ENCODE measurements at places on chromosomes 7 and 10.

GRCh38 chr7:45574416-45574668, 174 bp downstream of the ADCY1 start:
- DNase-seq: no peak

DNA sequence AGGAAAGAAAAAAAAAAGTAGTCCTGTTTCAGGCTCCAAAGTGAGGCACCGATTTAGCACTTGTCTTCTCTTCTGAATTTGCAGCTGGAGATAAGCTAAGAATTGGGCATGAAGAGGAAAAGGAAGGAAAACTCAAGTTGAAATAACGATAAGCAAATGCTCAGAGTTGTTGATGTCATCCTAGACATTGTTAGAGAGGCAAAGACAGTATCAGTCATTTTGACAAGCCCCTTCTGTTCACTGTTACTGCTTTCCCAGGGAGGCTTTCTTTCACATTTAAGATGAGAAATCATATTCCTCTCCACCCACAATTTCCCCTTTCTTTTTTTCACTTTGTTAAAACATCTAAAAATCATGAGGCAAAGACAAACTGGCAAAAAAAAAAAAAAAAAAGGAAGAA, 41.8 kb downstream of the SORCS1 start:
- no peak for DNase-seq

GRCh38 chr7:94350734-94351133, 44.0 kb upstream of the COL1A2 start:
- no peak for DNase-seq

- DNase-seq: peak; percentile 61
Observed at GRCh38 chr10:33817605-33818004, 483.1 kb upstream of the NRP1 start.

DNA sequence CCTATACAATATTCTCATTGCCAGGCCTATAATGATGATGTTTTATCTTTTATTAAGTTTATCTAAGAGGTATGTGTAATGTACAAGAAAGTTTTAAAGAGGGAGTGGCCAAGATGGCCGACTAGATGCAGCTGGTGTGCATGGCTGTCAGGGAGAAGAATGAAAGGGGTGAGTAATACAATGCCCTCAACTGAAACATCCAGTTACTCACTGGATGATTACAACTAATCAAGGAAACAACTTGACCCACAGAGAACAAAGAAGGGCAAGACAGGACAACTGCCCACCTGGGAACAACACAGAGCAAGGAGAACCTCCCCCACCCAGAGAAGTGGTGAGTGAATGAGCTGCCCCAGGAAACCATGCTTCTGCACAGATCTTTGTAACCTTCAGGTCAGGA, 880.0 kb upstream of the LRRTM3 start:
- no peak for DNase-seq

- no peak for DNase-seq
Observed at GRCh38 chr7:118169146-118169545, 14.8 kb upstream of the LSM8 start.

GRCh38 chr7:149883452-149883861, 9.7 kb downstream of the ATP6V0E2 start:
- peak; percentile 79 for DNase-seq

GRCh38 chr10:32317795-32318357, 29.1 kb downstream of the EPC1 start:
- DNase-seq: no peak

GRCh38 chr7:30684351-30684750, 2.1 kb upstream of the CRHR2 start:
- DNase-seq: no peak

DNA sequence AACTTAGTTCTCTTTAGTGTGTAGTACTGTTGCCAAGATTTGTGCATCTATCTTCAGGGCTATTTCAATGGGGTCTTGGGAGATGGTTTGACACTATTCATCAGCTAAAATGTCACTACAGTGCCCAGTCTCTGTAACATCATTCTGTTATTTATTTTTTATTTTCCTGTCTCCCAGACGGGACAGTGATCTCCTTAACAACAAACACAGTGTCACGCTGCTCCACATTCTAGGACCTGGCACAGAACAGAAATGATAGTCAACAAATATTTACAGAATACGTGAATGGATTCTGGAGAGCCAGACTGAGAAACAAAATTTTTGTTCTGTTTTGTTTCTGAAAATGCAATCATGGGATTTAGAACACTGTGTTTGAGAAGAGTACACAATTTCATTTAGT, 937.7 kb upstream of the LRRN3 start:
- DNase-seq: no peak

DNA sequence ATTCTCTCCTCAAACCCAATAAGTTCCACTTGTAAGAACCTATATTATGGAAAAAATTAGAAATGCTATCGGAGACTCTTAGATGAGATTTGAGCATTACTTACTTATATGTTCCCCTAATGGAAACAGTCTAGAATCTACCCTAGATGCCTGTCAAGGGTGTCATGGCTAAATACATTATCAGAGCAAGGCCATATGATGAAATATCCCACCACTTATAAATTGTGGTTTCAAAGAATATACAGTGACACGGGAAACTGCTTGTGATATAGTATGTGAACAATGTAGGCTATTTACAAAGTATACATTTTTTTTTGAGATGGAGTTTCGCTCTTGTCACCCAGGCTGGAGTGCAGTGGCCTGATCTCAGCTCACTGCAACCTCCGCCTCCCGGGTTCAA, 46.3 kb upstream of the CTBP2 start:
- DNase-seq: no peak

GRCh38 chr7:46352004-46352954, 431.2 kb upstream of the IGFBP3 start:
- DNase-seq: peak; percentile 27

- no peak for DNase-seq
Observed at GRCh38 chr7:91446819-91447218, 182.6 kb downstream of the FZD1 start.

GRCh38 chr10:74474022-74474713, 323.1 kb downstream of the ADK start:
- DNase-seq: no peak

DNA sequence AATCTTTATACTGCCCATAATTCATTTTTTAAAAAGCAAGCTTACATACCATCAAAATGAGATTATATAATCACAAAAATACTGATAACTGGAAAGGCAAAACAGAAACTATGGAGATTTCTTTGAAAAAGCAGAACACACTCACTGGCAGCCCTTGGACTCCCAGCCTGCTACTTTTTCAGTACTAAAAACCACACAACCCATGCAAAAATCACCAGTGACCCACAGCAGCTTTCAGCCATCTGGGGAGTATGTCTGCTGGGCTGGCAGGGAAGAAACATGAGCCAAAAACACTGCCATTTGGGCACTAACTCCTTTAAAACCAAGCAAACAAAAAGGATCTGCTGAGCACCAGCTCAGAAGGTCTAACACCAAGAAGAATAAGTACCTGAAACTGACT, 80.0 kb upstream of the DDC start:
- DNase-seq: no peak

DNA sequence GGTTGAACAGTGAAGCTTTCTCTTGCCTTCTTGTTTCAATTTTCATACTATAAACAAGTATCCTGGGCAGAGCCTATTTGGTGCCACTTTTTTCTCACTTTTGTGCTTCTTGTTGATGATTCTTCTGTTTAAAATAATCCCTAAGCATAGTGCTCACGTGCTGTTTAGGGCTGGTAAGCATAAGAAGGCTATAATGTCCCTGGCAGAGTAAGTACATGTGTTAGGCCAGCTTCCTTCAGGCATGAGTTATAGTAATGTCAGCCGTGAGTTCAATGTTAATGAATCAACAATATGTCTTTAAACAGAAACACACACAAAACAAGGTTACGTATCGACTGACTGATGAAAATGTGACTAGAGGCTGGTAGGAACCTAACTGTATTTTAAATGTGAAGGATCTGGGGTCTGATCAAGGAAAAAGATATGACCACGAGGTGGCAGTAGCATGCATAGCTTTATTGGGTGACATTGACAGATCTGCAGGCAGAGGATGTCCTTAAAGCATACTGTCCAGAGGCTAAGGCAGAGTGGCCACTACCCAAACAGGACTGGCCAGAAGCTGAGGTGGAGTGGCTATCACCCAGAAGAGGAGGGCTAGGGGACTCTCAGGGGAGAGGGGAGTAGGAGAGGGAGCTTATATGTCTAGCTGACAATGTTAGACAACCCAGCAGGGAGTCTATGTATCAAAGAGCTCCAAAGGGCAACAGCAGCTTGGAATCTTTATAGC, 113.7 kb downstream of the BRAF start:
- peak; percentile 60 for DNase-seq

DNA sequence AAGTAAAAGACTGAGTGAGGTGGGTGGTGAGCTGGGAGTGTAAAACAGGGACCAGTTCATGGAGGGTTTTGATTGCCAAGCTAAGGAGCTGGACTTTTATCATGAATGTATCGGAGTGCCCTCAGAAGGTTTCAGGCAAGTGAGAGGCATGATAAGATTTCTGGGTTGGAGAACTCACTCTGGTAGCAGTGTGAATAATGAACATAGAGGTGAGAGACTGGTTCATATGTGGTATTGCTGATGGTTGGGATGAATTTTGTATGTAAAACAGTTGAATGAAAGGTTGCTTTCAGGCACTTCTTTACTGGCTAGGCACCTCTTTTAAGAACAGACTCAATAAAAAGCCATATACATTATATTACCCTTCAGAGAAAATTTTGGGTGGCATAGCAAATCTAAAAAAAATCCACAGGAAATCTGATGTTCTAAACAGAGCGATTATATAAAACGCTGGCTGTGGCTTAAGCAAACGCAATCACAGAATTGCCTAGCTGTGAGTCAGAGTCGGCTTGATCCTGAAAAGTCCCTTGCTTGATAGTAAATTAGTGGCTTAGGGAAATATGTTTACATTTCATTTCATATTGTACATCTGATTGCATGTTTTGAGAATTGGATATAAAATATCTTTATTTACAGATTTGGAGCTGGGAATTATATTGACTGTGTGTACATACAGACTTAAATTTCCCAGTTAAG, 92.9 kb upstream of the HDAC9 start:
- no peak for DNase-seq

DNA sequence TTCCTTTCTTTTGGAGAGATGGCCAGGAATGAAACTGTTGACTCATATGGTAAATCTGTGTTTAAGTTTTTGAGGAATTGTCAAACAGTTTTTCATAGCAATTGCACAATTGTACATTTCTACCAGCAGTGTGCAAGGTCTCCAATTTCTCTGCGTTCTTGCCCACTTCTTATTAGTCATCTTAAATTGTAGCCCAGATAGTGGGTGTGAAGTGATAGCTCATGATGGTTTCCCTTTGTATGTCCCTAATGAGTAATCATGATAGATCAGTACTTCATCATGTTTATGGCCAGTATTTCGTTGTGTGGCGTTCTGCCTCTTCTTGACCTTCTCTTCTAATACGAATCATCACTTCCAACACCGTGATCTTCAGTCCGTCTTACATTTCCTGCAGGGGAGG, 136.3 kb downstream of the DOCK1 start:
- no peak for DNase-seq

GRCh38 chr7:3436746-3437145, 135.7 kb downstream of the SDK1 start:
- DNase-seq: no peak

DNA sequence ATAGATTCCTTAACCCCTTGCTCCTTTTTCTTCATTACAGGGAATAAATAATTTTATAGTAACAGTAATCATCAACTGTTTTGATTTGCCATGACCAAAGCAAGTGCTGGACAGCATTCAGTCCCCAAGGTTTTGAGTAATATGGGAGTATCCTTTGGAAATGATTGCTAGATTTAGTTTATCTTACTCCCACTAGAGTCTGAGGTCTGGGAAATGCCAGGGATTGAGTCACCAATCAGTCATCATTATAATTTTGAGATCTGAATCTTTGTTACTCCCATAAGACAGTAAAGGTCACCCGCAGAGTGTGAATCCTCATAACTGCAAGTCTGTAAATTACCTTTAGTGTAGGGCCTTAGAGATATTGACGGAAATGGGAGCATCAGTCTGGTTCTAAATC, 133.7 kb upstream of the SEMA3E start:
- no peak for DNase-seq
